ENCODE measurements at places on chromosomes 16 and 17. TPM values are rescaled to one million over a fixed set of nuclear protein-coding genes. Genes with fewer than 3 reads are reported as not detected.

DNA sequence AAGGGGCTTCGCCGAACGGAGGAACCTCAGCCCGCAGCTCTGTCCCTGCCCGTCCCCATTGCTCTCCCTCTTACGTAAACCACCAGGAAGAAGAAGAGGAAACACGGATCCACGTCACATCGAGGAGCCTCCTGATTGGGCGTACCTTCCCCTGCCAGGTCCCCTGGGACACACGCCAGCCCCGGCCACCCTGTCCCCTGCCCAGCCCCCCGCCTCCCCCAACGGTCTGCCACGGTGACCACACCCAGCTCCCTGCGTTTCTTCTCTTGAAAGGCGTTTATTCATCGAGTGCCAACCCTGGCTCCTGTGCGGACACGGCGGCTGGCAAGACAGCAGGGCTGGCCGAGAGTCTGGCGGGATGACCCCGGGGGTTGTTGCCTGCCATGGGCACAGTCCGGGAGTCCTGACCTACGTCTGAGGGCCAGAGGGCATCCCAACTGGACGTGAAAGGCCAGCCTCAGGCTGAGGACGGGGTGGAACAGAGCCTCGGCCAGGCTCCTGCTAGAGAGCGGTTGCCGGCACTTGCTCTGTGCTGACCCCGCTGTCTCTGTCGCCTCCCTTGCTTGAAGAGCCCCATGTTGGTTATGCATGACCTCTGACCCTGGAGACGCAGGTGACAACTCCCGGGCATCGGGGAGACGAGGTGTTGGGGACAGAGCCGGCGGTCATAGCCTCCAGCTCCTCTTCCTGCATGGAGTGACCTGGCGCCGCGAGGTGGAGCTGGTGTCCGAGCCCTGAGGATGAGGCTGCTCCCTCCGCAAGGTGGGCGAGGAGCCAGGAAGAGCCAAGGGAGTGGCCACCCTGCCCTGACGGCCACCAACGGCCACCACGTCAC lies 40.5 kb upstream of the ACSF3 start:
- no peaks in the 10 kb centered on the region for H3K36me3 ChIP-seq
- no peak overlapping the region for H3K27ac ChIP-seq
- H3K27me3 ChIP-seq = peaks cover 67% of the 10 kb centered on the region
- no peaks in the 10 kb centered on the region for H3K4me1 ChIP-seq
- H3K4me3 ChIP-seq = no peak overlapping the region

GRCh38 chr16:4690946-4691665 lies 2.3 kb upstream of the NUDT16L1 start:
- H3K4me3 ChIP-seq = no peak overlapping the region
- peaks cover 10% of the 10 kb centered on the region for H3K4me1 ChIP-seq
- no peak overlapping the region for H3K27ac ChIP-seq
- H3K36me3 ChIP-seq = no peaks in the 10 kb centered on the region
- H3K27me3 ChIP-seq = no peaks in the 10 kb centered on the region
- no peak for DNase-seq

DNA sequence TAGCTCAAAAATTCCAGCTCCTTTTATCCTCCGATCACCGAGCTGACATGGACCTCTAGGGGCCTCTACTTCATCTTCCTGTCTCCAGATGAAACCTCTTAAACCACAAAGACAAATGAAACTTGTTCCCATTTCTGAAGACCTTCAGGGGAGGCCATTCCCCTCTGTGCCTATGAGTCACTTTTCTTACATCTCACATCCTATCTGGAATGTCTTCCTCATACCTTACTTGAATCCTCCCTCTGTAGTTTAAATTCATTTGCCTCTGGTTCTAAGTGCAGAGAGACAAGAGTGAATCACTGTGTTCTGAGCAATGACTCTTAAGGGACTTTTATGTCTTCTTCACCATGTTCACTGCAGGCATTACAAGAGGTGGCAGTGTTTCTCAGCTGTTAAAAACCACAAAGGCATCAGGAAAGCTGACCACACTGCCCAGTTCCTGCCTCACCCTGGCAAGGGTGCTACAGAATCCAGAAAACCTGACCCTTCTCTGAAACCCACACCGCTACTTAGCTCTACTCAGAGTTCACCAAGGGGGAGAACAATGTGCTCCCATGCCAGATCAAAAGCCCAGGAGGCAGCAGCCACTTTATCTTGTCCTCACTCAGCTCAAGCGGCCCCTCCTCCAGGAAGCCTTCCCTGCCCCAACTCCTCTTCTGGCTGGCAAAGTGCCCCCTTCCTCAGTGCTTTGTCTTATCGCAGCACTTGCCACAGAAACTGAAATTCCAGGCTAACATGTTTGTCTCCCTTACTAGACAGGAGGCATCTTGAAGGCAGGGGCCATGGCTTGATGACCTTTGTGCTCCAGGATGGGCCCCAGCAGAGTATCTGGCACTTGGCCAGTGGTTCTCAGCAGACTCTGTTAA lies 6.4 kb downstream of the CUEDC1 start:
- peak overlapping the region; percentile 20 for H3K4me3 ChIP-seq
- H3K27ac ChIP-seq = peak overlapping the region; percentile 95
- DNase-seq = peak; percentile 100
- H3K4me1 ChIP-seq = peaks cover 72% of the 10 kb centered on the region
- no peaks in the 10 kb centered on the region for H3K27me3 ChIP-seq
- no peaks in the 10 kb centered on the region for H3K36me3 ChIP-seq

DNA sequence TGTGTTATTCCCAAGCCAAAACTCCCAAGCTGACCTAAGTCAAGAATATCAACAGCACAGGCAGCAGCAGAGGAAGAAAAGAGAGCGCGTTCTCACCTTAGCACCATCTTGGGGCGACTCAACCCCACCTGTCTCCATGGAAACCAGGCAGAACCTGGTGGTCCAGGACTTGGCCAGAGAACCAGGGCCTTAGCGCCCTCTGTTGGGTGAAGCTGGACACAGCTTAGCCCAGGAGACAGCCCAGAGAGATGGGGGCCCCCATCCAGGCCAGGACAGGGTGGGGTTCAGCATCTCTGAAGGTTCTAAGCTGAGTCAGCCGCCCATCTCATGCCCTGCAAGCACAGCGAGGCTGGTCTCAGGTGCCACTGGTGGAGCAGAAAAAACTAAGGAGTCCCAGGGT lies 60.1 kb upstream of the TMEM132E start:
- H3K36me3 ChIP-seq = no peaks in the 10 kb centered on the region
- H3K4me3 ChIP-seq = no peak overlapping the region
- H3K27ac ChIP-seq = no peak overlapping the region
- H3K4me1 ChIP-seq = no peaks in the 10 kb centered on the region

GRCh38 chr17:82659886-82660285 lies 11.6 kb upstream of the WDR45B start:
- H3K4me3 ChIP-seq = no peak overlapping the region
- H3K4me1 ChIP-seq = peaks cover 6% of the 10 kb centered on the region
- H3K27me3 ChIP-seq = no peaks in the 10 kb centered on the region
- DNase-seq = no peak
- no peaks in the 10 kb centered on the region for H3K36me3 ChIP-seq
- no peak overlapping the region for H3K27ac ChIP-seq

DNA sequence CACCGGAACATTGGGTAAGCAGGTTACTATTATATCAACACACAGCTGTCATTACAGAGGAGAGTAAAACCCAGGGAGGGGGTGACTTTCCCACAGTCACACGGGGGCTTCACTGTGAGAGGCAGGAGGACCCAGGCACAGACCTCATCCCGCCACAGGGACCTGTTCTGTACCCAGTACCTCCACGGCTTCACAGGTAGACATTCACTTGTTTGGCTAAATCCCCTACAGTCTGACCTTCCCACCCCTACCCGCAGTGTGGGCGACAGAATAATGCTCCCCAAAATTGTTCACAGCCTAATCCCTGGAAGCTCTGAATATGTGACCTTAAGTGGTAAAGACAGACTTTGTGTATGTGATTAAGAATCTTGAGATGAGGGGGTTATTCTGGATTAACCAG lies 16.5 kb downstream of the LITAF start:
- no peak for DNase-seq
- no peaks in the 10 kb centered on the region for H3K4me1 ChIP-seq
- no peaks in the 10 kb centered on the region for H3K36me3 ChIP-seq
- H3K27me3 ChIP-seq = no peaks in the 10 kb centered on the region
- H3K27ac ChIP-seq = no peak overlapping the region
- H3K4me3 ChIP-seq = no peak overlapping the region

- no peaks in the 10 kb centered on the region for H3K36me3 ChIP-seq
- H3K27ac ChIP-seq = no peak overlapping the region
- H3K4me3 ChIP-seq = no peak overlapping the region
- peaks cover 4% of the 10 kb centered on the region for H3K4me1 ChIP-seq
Measured at GRCh38 chr17:40561871-40562611, 3.2 kb downstream of the CCR7 start.

DNA sequence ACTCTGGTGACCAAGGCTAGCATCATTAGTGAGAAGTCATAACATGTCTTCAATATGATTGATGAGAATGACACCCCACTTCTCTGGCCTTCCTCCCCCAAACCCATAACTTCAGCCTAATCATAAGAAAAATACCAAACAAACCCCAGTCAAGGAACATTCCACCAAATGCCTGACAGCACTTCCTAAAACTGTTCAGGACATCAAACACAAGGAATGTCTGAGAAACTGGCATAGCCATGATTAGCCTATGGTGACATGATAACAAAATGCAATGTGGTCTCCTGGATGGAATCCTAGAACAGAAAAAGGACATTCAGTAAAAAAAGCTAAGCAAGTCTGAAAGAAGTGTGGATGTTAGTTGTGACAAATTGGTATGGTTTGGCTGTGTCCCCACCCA lies 24.7 kb upstream of the TBX4 start:
- H3K27ac ChIP-seq = no peak overlapping the region
- H3K36me3 ChIP-seq = no peaks in the 10 kb centered on the region
- peaks cover 18% of the 10 kb centered on the region for H3K4me1 ChIP-seq
- H3K27me3 ChIP-seq = no peaks in the 10 kb centered on the region
- DNase-seq = no peak
- no peak overlapping the region for H3K4me3 ChIP-seq

DNA sequence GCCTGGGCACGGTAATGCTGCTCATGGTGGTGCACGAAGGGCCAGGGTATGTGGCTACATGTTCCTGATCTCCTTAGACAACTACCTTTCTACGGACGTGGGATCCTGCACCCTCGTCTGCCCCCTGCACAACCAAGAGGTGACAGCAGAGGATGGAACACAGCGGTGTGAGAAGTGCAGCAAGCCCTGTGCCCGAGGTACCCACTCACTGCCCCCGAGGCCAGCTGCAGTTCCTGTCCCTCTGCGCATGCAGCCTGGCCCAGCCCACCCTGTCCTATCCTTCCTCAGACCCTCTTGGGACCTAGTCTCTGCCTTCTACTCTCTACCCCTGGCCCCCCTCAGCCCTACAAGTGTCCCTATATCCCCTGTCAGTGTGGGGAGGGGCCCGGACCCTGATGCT lies 12.0 kb downstream of the ERBB2 start:
- no peak for DNase-seq
- H3K36me3 ChIP-seq = no peaks in the 10 kb centered on the region
- H3K27ac ChIP-seq = no peak overlapping the region
- H3K27me3 ChIP-seq = no peaks in the 10 kb centered on the region
- peaks cover 13% of the 10 kb centered on the region for H3K4me1 ChIP-seq

DNA sequence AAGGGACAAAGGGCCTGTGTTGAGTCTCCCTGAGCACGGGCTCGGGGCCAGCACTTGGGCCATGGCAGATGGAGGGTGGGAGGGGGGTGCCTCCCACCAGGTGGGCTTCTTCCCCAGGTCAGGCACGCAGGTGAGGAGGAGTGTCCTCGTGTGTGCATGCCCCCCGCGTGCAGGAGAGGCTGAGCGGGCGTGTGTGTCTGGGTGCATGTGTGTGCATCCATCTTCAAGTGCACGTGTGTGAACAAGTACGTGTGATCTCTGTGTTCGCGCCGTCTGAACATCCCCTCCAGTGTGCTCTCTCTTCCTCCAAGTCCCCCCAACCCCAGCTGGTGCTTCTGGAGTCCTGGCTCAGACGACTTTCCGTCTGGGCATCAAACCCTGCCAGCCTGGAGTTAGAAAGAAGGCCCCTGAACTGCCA lies 2.7 kb upstream of the ZG16B start:
- H3K4me3 ChIP-seq = no peak overlapping the region
- H3K36me3 ChIP-seq = no peaks in the 10 kb centered on the region
- H3K27ac ChIP-seq = no peak overlapping the region
- no peaks in the 10 kb centered on the region for H3K27me3 ChIP-seq

- no peak overlapping the region for H3K27ac ChIP-seq
- DNase-seq = no peak
- H3K4me3 ChIP-seq = no peak overlapping the region
- peaks cover 16% of the 10 kb centered on the region for H3K27me3 ChIP-seq
- no peaks in the 10 kb centered on the region for H3K4me1 ChIP-seq
Measured at GRCh38 chr16:82684256-82684655, 57.5 kb downstream of the CDH13 start.

DNA sequence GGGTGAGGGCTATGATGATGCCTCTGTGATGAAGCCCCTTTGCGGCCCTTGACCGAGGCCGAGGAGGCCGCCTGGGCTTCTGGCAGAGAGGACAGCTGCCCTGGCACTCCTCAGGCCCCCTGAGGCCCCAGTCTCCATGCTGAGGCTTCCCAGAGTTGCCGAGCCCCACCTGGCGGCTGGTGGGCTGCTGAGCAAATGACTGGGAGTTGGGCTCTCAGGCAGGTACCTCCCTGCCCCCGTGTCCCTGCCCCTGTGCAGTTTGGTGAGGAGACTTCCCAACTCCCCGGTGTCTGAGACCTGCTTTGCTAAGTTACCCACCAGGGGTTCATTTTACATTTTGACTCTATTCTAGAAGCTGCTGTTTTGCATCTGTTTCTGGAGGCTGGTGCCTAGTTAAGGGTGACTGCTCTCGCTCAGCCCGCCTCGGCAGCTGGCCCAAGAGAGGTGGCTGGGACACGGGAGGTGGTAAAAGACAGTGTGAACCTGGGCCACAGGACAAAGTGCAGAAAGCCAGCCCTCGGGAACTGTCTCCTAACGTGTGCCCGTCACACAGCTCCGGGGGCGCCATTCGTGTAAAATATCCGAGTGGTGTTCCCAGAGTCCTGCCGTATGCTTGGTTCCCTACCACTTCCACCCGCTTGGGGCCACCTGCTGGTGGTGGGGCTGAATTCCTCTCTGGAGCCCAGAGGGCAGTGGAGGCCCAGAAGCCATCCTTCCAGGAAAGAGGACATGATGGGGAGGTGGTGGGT lies 134.5 kb downstream of the RAB11FIP4 start:
- H3K4me3 ChIP-seq = no peak overlapping the region
- no peak overlapping the region for H3K27ac ChIP-seq
- H3K27me3 ChIP-seq = no peaks in the 10 kb centered on the region
- 0 out of 2 replicates have a peak, but pooled peaks cover 7% of the 10 kb centered on the region for H3K36me3 ChIP-seq

GRCh38 chr16:72989579-72990551 lies 58.1 kb downstream of the ZFHX3 start:
- H3K27me3 ChIP-seq = no peaks in the 10 kb centered on the region
- H3K4me1 ChIP-seq = peaks cover 78% of the 10 kb centered on the region
- H3K36me3 ChIP-seq = no peaks in the 10 kb centered on the region
- H3K27ac ChIP-seq = peak overlapping the region; percentile 99
- peak; percentile 98 for DNase-seq

TBC1D3D gene
- 0.92 TPM for total RNA-seq

RBL2 gene
- total RNA-seq = 72.0 TPM

CCDC40 gene
- 11.0 TPM for total RNA-seq

IL17C gene
- not detected for total RNA-seq
